ENCODE measurements at places on chromosomes 5 and 9. TPM values are rescaled to one million over a fixed set of nuclear protein-coding genes. Genes with fewer than 3 reads are reported as not detected.

MEGF10 gene
- 0.12 TPM for total RNA-seq

MELK gene
- total RNA-seq, result 18.7 TPM

LPAR1 gene
- 7.5 TPM for total RNA-seq

GRCh38 chr9:127219520-127219919, 45.1 kb upstream of the GARNL3 start:
- no peak for ATAC-seq

DNA sequence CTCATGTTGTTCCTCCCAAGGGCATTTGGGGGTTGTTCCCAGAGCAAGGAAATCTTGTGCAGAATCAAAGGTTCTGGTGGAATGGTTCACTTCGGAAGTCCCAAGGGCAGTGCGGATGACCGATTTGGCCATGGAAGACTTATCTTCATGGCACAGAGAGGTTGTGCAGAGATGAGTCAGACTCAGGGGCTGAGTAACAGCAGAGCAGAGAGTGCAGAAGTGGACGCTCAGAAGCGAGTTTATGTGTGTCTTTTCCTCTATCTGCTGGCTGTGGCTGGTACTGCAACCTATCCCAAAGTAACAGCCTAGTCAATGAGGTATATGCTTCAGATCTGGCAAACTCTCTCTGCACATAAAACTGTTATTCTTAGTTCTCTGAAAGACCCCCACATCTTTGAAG, 118.1 kb downstream of the DPYSL3 start:
- peak; percentile 82 for ATAC-seq

DNA sequence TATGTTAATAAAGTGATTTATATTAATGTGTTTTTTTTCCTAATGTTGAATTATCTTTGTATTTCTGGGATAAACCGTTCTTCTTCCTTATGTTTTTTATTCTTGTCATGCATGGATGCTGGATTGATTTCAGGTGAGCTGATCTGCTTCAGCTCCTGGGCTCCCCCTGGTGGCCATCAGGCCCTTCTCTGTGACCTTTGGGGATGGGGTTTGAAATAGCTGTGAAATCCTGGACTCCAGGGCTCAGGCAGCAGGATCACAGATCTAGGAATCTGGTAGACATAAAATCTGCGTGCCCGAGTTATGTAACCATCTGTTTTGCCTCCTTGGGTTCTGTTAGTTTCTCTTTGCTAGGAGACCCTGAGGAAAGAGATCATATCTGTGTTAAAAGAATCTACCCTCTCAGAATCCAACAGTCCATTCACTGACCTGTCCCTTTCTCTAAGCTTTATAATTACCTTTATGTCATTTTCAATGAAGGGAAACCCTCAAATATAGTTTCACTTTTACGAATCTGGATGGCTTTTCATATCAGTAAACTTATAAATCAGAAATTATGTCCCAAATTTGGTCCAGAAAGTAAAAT, 12.2 kb upstream of the OR13J1 start:
- ATAC-seq, result peak; percentile 74

DNA sequence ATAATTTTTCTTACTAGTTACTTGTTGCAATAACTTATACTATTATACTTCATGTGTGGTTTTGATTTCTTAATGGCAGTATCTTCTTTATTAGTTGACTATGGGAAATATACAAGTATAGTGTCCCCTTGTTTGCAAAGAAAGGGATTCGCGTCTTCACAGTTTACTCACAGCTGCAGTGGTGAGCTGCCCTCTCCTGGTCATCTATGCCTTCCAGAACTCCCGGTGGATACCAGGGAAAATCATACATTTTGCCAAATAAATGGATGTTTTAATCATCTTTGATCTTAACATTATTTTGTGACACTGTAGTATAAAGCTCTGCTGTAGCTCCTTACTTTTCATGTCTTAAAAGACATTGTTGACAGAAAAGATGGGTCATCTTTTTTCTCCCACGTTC, 142.0 kb downstream of the ZCCHC7 start:
- ATAC-seq, result no peak

GRCh38 chr5:175691761-175692160, 33.9 kb downstream of the HRH2 start:
- no peak for ATAC-seq

All from esophagus mucosa (tissue), 1 donor.